Activated CD4-positive, alpha-beta T cell treated with anti-CD3 and anti-CD28 coated beads, Interleukin-2, amount 50 U/mL, for 48 hours (primary cell): ENCODE measurements at places on chromosomes 1 and 21.

DNA sequence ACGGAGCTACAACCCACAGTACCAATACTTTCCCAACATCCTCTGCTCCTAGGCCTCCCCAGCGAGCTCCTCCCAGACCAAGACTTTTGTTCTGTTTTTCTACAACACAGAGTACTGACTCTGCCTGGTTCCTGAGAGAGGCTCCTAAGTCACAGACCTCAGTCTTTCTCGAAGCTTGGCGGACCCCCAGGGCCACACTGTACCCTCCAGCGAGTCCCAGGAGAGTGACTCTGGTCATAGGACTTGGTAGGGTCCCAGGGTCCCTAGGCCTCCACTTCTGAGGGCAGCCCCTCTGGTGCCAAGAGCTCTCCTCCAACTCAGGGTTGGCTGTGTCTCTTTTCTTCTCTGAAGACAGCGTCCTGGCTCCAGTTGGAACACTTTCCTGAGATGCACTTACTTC, 20.6 kb downstream of the PLA2G5 start:
- DNase-seq = no peak

GRCh38 chr1:156487862-156488261, 12.7 kb downstream of the MEF2D start:
- DNase-seq = peak; percentile 51

DNA sequence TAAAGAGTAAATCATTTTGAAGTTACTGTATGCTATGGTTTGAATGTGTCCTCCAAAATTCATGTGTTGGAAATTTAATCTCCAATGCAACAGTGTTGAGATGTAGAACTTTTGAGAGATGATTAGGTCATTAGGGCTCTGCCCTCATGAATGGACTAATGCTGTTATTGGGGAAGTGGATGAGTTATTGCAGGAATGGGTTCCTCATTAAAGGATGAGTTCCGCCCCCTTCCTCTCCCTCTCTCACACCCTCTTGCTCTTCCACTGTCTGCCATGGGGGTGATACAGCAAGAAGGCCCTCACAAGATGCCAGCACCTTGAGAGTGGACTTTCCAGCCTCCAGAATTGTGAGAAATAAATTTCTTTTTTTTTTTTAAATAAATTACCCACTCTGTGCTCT, 97.6 kb downstream of the ATP1A1 start:
- no peak for DNase-seq

- DNase-seq = no peak
These were observed 55.9 kb downstream of the ZNHIT6 start for GRCh38 chr1:85652327-85652726.

DNA sequence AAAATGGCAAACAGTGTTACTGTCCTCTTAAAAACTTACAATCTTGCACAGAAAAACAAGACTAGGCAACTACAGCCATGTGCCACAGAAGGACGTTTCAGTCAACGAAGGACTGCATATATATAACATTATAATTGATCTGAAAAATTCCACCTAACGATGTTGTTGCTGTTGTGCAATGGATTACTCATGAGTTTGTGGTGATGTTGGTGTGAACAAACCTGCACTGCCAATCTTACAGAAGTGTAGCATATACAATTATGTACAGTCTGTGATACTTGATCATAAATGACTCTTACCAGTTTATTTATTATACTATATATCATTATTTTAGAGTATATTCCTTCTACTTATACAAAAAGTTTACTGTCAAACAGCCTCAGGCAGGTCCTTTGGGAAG, 6.8 kb upstream of the VAMP4 start:
- DNase-seq = no peak

GRCh38 chr1:8578132-8578877, 239.1 kb downstream of the RERE start:
- DNase-seq = no peak

- DNase-seq = no peak
These were observed 47.9 kb upstream of the PROX1 start for GRCh38 chr1:213939888-213940287.

- no peak for DNase-seq
These were observed 345 bp downstream of the SLX9 start for GRCh38 chr21:44940116-44940631.

DNA sequence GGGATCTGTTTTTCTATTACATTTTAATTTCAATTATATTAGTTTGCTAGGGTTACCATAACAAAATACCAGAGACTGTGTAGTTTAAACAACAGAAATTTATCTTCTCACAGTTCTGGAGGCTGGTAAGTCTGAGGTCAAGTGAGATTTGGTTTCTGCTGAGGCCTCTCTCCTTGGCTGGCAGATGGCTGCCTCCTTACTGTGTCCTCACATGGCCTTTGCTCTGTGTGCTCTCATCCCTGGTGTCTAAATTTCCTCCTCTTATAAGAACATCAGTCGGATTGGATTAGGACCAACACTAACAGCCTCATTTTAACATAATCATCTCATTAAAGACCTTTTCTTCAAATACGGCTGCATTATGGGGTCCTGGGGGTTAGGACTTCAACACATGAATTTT, 195.2 kb upstream of the CHODL start:
- DNase-seq = no peak

DNA sequence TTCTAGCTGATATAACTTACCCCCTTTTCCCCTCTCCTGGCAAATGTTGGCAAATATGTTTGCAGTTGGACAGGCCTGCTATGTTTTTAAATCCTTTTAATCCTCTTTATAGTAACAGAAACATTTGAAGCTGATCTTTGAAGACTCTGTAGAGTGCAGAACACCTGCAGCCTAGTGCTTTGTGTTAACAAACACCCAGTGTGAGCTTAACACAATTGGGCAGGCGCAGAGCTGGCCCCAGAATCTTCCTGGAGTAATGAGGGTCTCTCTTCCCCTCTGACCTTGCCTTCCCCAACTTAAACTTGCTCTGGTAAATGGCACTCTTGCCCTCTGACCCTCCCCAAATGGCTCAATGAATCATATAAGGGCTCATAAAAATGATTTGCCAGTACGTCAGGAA, 247.9 kb upstream of the LYPLAL1 start:
- no peak for DNase-seq

- DNase-seq = no peak
These were observed 46.0 kb downstream of the UBIAD1 start for GRCh38 chr1:11318982-11319381.

GRCh38 chr1:167150492-167150833, 56.6 kb downstream of the STYXL2 start:
- no peak for DNase-seq

DNA sequence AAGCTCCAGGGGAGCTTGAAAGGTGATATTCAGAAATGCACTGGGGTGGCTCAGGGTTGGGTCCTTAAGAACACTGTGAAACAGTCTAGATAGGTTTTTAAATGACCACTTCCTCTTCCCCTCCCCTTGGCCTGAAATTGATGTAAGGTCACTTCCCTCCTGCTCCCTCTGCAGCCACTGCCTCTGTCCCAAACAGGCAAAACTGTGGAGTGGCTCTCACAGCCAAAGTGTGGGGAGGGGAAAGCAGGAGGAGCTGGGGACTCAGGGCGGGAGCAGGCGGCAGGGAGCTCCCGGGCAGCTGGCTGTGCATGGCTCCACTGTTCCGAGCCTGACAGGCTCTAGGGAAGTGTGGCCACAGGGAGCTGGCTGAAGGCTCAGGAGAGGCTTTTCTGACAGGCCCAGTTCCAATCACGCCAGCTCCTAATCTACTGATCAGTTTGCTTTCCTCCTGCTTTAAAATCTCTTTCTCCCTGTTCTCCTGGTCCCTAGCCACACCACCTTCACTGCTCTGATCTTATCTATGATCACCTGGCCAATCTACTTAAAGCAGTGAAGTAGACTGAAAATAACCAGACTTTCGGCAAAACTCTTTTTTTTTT, 5.1 kb upstream of the CSRP1 start:
- DNase-seq = no peak

DNA sequence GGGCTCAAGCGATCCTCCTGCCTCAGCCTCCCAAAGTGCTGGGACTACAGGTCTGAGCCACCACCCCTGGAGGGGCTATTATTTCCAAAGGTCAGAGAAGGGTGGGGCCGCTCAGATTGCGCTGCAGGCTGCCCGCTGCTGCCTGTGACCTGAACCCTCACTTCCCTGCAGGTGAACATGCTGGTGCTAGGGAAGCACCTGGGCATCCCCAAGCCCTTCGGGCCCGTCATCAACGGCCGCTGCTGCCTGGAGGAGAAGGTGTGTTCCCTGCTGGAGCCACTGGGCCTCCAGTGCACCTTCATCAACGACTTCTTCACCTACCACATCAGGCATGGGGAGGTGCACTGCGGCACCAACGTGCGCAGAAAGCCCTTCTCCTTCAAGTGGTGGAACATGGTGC, 8.6 kb upstream of the PADI6 start:
- no peak for DNase-seq

DNA sequence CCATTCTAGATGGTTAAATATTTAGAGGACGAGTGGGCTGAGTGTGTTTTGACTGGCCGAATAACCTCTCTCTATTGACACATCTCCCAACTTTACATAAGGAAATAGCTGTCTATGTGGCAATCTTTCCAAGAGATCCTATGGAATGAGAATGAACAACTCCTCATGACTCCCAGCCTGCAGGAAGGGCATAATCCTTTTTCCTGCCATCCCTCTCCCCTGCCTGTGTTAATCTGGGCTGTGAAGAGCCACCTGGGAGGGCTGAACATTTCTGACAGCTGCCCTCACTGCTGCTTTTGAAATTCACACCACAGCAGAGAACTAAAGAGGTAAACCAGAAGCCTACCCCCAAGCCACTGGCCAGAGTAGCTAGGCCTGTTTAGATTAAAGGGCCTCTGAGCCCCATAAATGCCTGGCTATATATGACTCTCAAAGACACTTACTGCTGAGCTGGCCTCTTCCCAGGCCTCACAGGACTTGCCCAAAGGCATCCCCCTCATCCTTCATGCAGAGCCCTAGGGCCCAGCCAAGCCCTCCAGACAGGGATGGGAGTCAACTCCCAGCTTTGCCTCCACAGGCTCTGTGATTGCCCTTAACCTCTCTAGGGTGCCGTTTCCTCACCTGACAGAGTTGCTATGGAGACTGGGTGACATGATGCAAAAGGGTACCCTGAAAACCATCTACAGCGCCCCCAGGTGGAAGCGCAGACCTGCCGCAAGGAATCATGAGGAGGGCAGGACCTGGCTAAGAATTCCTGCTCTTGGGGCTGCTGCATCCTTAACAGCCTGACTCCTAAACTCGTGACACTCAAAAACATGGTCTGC, 42.0 kb upstream of the LDLRAP1 start:
- peak; percentile 30 for DNase-seq

GRCh38 chr1:63669151-63669961, 76.1 kb downstream of the PGM1 start:
- no peak for DNase-seq

DNA sequence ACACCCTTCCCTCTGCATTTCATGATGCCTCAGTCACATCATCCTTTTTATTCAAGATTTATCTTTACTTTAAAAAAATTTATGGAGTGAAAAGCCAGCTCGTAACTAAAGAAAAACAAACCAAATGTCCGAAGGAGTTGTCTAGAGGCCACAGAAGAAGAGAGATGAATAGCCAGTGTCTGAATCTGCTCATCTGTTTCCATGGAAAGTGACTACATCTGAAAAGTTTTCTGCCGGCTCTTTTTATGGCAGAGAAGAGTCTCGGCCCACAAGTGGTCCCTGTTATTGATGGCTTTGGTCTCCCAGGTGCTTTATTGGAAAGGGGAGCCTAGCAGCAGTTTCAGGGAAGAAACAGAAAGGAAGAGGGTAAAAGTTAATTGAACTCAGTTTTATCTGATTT, 5.6 kb downstream of the EVA1C start:
- DNase-seq = no peak

GRCh38 chr1:230143534-230143933, 76.5 kb downstream of the GALNT2 start:
- no peak for DNase-seq

- DNase-seq = no peak
These were observed 115.6 kb downstream of the ZNF281 start for GRCh38 chr1:200294241-200294640.

DNA sequence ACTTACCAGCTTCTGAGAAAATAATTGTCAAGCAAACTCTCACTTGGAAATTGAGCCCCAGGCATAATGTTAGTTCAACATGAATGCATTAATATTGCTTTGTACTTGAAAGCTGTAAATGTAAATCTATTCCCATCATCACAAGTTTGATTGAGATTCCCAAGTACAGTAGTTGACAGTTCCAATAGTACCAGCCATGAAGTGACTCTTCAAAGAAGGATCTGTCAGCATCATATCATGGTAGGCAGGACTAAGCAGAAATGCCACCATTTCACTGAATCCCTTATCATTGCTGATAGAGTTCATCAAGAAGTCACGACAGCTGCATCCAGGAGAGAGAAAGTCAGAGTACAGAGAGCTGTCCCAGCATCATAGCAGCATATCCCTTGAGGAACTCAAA, 348.7 kb downstream of the OMA1 start:
- DNase-seq = no peak

DNA sequence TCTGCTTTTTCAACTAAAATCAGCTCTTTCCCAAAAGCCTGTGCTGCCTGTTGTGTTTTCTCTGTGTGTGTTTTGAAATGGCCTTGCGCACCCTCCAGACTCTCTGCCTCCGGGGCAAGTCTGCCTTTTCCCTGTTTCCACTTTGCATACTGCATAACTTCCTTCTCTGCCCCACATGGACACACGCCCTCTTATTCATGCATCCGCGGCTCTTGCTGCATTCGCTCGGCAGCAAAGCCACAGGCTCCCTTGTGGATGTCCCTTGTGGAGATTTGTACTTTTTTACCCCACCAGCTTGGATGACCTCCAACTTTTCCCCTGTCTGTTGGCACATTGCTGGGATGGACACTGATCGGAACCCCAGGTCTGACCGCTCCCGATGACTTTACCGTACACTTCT, 147.6 kb downstream of the ADSS2 start:
- DNase-seq = no peak

GRCh38 chr1:65527190-65527589, 106.7 kb downstream of the LEPR start:
- no peak for DNase-seq

GRCh38 chr1:151837197-151837596, 2.4 kb downstream of the C2CD4D start:
- no peak for DNase-seq

DNA sequence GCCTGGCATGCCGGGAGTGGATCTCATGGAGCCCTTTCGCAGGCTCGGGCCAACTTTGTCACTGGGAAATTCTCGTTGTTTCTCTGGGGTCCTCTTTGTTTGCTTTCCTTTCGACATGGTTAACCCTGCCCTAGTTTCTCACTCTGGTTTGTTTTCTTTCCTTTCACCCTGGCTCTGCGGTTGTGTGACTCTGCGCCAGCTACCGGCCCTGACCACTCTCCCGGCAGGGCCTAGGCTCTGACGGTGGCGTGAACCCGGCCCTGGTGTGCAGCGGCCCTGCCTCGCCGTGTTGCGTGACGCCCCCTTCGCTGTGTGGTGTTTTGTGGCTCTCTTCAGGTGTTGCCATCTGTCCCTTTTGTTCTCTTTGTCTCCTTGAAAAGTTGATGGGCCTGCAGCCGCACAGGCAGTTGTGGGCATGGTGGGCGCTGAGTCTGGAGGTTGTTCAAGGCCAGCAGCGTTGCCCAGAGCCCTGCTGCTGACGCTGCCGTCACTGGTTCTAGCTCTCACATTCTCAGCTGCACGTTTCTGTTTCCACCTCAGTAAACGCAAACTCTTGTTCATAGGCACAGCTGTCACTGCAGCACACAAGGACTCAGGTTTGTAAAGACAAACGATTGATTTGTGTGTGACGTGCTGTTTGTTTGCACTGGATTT, 64.6 kb upstream of the DIP2A start:
- no peak for DNase-seq

GRCh38 chr1:178174539-178174938, 80.6 kb downstream of the RASAL2 start:
- no peak for DNase-seq
